Uterine smooth muscle cell (primary cell): ENCODE measurements at places on chromosomes 7 and 10. TPM values are rescaled to one million over a fixed set of nuclear protein-coding genes. Genes with fewer than 3 reads are reported as not detected.

The TAS2R4 gene
- 0.55 and 1.1 TPM in 2 replicates for total RNA-seq

The EIF5AL1 gene
- total RNA-seq, result 0.75 and 1.3 TPM in 2 replicates

The SRPK2 gene
- 40.3 and 46.6 TPM in 2 replicates for total RNA-seq

The LLCFC1 gene
- not detected in 2 replicates for total RNA-seq

The CLDN4 gene
- total RNA-seq, result 58.2 and 84.7 TPM in 2 replicates

The ENO4 gene
- 0.11 and 0.25 TPM in 2 replicates for total RNA-seq
